ENCODE measurements at places on chromosomes 16 and 17. TPM values are rescaled to one million over a fixed set of nuclear protein-coding genes. Genes with fewer than 3 reads are reported as not detected.

The CD79B gene
- 1.2 TPM for polyA plus RNA-seq

DNA sequence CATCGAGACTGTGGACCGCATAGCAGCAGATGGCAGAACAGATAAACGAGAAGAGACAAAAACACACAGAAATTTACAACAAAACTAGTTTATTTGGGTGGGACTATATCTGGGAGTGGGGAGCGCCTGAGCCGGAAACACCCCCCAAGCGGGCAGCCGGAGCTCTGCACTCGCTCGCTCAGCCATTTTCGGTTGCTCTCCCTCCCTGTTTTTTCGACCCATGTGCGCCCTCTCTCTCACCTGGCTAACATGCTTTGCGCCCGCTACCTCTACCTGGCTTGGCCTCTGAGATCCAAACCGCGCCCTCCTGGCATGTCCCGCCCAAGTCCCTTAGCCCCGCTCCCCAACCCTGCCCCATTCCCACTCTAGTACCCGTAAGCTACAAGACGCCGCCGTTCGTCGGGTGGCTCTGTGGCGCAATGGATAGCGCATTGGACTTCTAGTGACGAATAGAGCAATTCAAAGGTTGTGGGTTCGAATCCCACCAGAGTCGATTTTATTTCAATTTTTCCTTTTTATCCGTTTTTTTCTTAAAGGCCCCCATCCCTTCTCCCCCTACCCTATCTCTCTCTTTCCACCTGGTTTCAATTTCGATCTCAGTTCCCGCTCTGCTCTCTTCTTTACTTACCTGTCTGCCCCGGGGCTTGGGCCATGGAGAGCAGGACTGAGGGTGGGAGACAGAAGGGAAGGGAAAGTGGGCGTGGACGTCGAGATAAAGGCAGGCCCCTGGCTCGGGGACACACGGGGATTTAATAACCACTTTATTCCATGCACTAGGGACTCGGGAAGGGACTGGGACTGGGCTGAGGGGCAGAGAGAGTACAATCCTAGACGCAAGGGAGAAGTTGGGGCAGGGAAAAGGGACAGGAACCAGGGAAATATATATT, 2.4 kb upstream of the ALOXE3 start:
- peak; percentile 68 for DNase-seq

The SECTM1 gene
- 16.1 TPM for polyA plus RNA-seq

- no peak for DNase-seq
Measured at GRCh38 chr17:39171933-39172332, 6.0 kb upstream of the ARL5C start.

DNA sequence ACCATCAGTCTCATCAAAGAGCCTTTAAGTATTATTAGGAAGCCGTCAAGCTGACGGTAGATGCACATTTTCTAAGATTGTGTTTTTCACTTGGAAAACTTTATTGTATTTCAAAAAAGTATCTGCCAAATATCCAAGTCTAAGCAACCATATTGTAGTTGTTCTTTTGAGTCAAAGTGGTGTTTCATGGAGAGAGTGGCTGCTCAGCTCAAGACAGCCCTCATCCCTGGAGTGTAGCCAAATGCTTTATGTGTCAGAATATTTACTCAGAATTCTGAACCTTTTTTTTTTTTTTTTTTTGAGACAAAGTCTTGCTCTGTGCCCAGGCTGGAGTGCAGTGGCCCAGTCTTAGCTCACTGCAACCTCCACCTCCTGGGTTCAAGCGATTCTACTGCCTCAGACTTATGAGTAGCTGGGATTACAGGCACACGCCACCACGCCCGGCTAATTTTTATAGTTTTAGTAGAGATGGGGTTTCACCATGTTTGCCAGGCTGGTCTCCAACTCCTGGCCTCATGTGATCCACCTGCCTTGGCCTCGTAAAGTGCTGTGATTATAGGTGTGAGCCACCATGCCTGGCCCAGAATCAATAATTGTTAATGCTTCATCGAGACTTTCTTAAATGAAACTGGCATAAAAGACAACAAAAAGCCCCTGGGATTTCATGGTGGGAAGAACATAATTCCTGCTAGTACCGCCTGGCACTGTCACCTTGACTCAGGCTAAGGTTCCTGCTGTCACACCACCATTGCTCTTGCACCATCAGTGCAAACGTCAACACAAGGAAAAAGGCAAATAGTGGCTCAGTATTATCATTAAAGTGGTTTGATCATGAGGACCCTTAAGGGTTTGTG, 45.5 kb downstream of the PRKCA start:
- no peak for DNase-seq

The NPW gene
- 4.4 TPM for polyA plus RNA-seq

DNA sequence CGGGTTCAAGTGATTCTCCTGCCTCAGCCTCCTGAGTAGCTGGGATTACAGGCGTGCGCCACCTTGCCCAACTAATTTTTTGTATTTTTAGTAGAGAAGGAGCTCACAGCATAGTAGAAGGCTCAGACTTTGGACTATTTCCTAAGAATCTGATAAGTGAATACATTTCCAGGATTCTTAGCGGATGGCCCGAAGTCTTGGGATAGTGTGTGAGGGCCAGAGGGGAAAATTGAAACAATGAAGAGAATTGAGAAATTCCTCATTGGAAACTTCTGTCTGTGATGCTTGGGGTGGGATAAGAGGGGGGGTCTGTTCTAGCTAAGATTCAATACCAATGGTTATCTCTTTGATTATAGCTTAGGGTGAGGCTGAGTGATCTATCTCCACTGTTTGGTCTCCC, 183.3 kb downstream of the MSI2 start:
- peak; percentile 68 for DNase-seq

GRCh38 chr16:7839568-7839967, 506.9 kb downstream of the RBFOX1 start:
- no peak for DNase-seq

The RPL26 gene
- 3,709 TPM for polyA plus RNA-seq

GRCh38 chr17:20263595-20263994, 203.7 kb downstream of the LGALS9B start:
- DNase-seq, result no peak

- no peak for DNase-seq
Measured at GRCh38 chr16:83713597-83713996, 94.2 kb upstream of the HSBP1 start.

DNA sequence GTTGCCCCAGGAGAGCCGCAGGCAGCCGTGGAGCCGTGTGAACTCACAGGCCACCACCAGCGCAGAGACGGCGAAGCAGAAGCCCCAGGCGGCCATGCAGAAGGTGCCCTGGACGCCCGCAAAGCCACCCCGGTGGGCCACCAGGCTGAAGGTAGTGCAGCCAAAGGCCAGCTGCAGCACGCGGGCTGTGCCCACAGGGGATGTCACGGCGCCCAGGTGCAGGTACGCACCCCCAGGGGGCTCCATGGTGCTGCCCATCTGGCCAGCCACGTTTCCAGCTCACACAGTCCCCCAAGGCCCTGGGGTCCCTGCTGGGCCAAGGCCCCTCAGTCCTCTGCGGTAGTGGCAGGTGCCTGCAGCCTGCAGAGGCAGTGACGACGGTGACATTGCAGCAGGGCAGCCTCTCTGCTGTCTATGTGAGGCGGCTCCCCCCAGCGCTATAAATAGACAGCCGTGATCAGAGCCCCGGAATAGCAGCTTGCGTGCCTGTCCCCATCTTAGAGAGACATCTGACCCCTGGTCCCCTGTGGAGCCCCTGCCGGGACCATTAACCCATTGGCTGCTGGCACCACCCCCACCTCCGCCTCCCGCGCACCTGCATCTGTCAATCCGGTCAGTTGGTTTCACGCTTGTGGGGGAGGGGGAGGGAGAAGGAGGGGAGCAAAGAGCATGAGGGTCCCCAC, 4.5 kb upstream of the PYCR1 start:
- no peak for DNase-seq

DNA sequence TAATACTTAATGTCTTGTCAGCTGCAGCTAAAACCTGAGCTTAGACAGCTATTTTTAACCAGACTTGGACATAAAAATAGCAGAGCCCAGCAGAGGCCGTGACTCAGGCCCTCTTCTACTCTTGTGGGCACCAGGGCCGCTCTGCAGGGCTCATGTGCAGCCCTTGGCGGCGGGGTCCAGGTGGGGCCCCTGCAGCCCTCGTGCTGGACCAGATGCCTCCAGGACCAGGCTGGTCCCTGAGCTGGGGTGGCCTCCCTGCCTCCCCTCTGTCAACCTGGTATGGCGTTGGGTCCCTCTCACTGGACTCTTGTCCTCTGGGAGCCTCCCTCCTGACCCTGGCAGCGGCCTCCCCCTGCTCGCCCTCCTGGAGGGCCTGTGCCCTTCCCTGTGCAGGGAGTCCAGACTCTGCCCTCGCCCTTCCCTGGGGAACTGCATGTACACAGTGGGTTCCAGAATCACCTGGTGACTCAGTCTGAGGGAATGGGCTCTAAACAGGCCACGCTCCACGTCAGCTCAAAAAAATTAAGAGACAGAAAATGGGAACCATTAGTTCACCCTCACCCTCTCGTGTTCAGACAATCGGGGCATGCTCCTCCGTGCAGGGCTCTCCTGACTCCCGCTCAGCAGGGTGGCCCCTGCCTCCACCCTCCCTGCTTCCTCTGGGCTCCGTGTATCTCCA, 9.7 kb downstream of the CDK5R1 start:
- DNase-seq, result no peak

DNA sequence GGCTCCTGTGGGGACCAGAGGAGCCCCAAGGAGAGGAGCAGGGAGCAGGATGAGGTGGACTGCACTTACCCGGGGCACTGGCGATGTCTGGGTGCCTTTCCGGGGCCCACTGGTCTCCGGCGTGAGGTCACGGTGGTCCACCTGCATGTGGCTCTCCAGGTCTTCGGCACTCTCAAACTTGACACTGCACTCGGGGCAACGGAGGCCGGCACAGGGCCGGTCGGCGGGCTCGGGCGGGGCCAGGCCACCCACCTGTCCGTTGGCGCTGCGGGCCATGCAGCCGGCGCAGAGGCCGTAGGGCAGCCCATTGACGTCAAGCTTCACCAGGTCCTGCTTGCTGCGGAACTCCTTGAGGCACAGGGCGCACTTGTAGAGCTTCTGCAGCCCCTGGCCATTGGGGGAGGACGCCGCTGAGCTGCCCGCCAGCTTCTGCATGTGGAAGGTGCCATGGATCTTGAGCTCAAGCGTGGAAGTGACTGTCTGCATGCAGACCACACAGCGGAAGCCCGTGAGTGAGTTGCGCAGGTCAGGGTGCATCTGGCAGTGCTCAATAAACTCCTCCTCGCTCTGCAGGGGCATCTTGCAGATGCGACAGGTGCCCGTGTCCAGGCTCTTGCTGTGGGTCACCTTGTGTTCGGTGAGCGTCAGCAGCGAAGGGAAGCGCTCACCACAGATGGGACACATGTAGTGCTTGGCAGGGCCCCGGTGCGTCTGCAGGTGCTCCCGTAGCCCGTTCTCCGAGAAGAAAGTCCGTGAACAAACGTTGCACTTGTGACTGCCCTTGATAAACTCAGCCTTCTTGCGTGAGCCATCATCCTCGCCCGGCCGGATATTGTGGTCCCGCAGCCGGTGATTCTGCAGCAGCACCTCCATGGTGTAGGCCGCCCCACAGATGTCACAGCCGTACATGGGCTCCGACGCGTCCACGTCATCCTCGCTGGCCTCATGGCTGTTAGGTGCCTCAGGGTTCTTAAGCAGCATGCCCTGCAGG, 220.0 kb downstream of the ZNF423 start:
- no peak for DNase-seq

DNA sequence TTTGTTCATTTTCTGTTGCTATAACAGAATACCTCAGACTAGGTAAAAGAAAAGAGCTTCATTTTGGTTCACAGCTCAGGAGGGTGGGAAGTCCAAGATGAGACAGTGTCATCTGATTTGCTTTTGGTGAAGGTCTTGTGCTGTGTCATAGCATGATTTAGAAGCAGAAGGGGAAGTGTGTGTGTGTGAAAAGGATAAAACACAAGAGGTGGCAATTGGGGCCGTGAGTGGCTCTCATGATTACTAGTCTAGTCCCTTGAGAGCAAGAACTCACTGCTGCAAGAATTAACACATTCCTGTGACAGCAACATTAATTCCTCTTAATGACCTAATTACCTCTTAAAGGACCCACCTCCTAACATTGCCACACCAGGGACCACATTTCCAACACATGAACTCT, 8.3 kb downstream of the SLC35G3 start:
- DNase-seq, result no peak

The PLD6 gene
- polyA plus RNA-seq, result 6.0 TPM

- DNase-seq, result no peak
Measured at GRCh38 chr16:85269165-85269564, 156.9 kb upstream of the CIBAR2 start.

The NLGN2 gene
- 12.9 TPM for polyA plus RNA-seq

The SNAI3 gene
- polyA plus RNA-seq, result 1.1 TPM

The RCVRN gene
- 0.63 TPM for polyA plus RNA-seq

All from large intestine (tissue), 12 donors.